ENCODE measurements at places on chromosomes 5 and 9. TPM values are rescaled to one million over a fixed set of nuclear protein-coding genes. Genes with fewer than 3 reads are reported as not detected.

- no peak for DNase-seq
Measured at GRCh38 chr9:133468374-133468773, 8.6 kb downstream of the CACFD1 start.

Gene ZFP62
- total RNA-seq = 21.5 TPM

Gene STPG3
- not detected for total RNA-seq

GRCh38 chr5:178437386-178438075 lies 152.7 kb downstream of the COL23A1 start:
- DNase-seq = no peak

GRCh38 chr9:127213859-127214258 lies 50.7 kb upstream of the GARNL3 start:
- DNase-seq = no peak

DNA sequence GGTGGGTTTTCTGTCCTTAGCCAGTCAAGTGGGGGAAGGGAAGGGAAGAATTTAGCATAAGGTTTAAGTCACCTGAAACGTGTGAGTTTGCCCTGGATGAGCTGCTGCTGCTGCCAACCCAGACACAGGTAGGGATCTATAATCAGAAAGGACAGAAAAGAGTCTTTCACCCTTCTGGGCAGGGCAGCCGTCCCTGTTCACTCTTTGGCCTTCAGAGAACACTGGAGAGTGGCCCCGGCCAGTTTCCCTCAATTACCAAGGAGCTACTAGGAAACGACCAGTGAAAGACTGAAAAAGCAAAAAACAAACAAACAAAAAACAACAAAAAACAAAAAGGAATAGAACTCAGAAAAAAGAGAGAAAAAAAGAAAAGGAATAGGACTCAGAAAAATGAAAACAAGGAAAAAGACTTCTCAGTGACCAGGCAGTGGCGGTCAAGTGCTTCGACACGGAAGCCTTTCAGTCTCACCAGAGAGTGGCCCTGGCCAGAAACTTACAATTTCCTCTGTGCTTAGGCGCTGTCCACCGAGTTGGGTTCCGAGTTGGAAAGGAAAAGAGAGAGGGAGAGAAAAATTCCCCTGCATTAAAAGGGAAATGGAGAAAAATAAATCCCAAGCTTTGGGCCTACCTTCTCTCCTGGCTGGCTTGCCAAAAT lies 2.5 kb upstream of the GM2A start:
- DNase-seq = no peak

- no peak for DNase-seq
Measured at GRCh38 chr9:5897851-5898250, 7.2 kb downstream of the MLANA start.

Gene TMC1
- total RNA-seq = not detected

DNA sequence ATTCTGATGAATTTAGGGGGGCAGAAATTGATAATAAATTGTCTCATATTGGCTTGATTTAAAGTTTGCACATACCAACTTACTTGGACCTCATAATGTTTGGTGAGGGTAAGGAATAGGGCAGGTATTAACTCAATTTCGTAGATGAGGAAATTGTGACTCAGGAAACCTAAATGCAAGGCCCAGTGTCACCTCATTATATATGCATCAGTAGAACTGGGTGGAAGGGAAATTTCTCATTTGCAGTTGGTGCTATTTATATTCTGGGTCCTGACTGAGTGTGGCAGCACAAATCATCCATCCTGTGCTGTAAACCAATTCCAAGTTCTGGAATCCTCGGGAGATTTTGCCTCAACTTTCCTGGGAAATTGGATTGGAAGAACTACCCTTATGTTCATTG lies 103.0 kb downstream of the SPATA31D1 start:
- no peak for DNase-seq

Gene PCDHA9
- not detected for total RNA-seq

Gene NKD2
- total RNA-seq = 2.5 TPM

DNA sequence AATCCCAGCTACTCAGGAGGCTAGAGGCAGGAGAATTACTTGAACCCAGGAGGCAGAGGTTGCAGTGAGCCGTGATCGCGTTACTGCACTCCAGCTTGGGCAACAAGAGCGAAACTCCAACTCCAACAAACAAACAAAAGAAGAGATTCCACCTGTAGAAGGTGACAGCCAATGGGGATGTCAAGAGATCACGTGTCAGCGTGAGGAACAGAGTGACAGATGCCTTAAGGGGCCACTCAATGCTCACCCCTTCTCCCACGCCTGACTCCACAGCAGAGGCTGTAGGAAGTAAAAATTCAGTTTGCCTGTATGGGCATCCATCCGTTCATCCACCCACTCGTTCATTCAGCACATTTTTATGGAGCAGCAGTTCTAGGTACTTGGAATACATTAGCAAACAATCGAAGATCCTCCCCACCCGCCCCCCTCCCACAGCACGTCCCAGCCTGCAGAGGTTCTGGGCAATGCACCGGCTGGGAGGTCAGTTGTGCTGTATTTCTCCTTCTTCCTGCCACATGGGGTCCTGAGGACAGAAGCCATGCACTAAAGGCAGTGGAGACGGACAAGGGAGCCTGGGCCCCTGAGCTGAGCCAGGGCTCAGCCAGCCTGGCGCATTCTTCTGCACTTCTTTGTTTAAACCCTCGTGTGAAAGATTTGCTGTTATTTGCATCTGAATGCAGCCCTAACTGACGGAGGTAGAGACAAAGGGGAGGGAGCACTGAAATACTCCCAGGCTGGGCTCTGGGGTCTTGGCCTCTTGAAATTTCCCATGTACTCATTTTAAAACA lies 11.3 kb upstream of the RNF130 start:
- no peak for DNase-seq

DNA sequence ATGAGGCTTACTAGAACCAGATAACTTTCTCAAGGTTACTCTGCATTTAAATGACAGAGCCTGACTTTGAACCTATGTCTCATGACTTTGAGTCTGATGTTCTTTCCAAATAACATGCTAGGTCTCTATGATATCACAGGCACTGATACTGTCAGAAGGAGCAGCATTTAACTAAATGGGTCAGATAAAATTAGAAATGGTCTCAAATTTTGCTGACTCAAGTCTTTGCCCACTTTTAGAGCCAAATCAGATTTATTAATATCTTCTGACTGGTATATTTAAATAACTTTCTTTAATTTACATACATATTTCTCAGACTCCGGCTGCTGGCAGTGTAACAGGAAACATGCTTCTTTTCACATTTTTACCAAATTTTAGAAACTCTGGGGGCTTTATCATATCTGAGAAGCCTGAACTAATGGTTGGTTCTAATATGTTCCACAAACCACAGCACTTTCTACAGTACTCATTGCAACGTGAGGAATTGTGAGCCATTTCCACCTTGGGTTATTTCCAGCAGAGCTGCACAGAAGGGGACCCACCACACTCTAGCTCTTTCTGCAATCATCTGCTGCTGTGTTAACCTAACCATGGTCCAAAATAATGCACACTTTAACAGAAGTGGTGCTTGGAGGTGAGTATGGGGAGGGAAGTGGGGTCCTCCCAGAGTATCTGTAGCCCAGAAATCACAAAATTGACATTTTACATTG lies 79.2 kb downstream of the KCTD16 start:
- no peak for DNase-seq

DNA sequence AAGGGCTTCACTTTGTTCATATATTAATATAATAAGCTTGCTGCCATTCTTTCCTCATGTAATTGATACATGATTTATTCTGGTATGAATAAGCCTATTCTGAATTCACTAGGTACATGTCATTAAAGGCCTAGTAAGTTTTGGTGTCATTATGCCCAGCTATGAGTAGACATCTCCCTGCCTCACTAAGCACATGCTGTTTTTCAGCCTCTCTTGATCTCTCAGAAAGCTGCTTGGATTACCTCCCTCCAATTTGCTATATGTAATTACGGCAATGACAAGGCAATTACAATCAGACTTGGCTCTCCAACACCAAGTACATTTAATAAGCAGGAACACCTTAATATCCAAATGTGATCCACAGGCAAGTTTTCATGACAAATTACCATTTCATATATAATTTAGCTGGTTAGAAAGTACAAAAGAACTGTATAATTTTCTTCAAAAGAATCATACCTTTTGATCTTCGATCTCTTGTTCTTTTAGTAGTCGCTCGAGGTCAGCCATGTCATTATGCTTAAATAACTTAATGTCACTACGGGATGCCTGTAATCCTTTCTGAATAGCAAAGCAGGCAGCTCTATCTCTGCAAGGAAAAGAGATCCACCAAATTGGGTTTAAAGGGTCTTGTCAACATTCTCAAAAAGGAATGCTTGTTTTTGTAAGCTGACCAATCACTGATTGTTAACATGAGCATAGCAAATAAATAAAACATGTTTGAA lies 56.3 kb downstream of the SPTLC1 start:
- no peak for DNase-seq

GRCh38 chr5:148858106-148858505 lies 31.7 kb downstream of the ADRB2 start:
- no peak for DNase-seq

DNA sequence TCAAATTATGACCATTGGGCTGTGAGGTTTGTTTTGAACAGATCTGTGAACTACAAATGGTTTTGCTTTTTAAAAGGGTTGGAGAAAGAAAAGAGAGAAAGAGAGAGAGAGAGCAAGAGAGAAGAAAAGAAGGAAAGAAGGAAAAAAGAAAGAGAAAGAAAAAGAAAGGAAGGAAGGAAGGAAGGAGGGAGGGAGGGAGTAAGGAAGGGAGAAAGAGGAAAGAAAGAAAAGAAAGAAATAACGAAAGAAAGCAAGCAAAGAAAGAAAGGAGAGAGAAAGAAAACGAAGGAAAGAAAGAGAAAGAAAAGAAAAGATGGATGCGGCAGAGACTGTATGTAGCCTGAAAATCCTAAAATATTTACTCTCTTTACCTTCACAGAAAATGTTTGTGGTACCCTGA lies 104.0 kb downstream of the PARP8 start:
- DNase-seq = no peak

GRCh38 chr9:91534374-91534773 lies 110.7 kb upstream of the NFIL3 start:
- no peak for DNase-seq

GRCh38 chr9:114805670-114806525 lies at the start of gene TNFSF15:
TNFSF15 (minus strand) TSS chr9:114806039; CDS start chr9:114806012, 27 bp downstream.
- DNase-seq = peak; percentile 75

Gene OR1Q1
- total RNA-seq = not detected

- no peak for DNase-seq
Measured at GRCh38 chr5:31976169-31976568, 197.9 kb downstream of the GOLPH3 start.
